SK-N-SH (cell line): ENCODE measurements at places on chromosomes 5 and 9. TPM values are rescaled to one million over a fixed set of nuclear protein-coding genes. Genes with fewer than 3 reads are reported as not detected.
A peak's percentile ranks its signal among the peaks of the same experiment; 100 is the strongest.

GRCh38 chr5:170641589-170642031 lies 137.8 kb downstream of the KCNIP1 start:
- DNase-seq: no peak
- no peak overlapping the region for H3K4me3 ChIP-seq
- no peaks in the 10 kb centered on the region; the same call in 1 of the 2 replicates for H3K4me1 ChIP-seq
- H3K36me3 ChIP-seq: no peaks in the 10 kb centered on the region

DNA sequence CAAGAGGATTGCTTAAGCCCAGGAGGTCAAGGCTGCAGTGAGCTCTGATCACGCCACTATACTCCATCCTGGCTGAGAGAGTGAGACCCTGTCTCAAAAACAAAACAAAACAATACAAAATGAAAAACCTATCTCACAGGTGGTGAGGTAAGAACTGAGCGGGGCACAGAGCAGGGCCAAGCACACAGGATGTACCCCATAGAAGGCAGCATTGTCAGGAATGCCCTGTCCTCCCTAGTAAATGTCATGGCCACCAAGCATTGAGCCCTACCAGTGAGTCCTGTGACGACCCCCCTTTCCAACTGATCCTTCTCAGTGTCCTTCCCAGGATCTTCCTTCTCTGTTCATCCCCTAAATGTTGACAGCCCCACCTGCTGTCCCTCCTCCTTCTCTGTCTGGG lies 44.6 kb upstream of the ALDH1B1 start:
- no peak overlapping the region for H3K4me3 ChIP-seq
- no peak for DNase-seq
- no peaks in the 10 kb centered on the region for H3K36me3 ChIP-seq
- H3K27me3 ChIP-seq: no peaks in the 10 kb centered on the region; the same call in 1 of the 2 replicates
- no peak overlapping the region for H3K27ac ChIP-seq

- no peak overlapping the region for H3K4me3 ChIP-seq
- peak overlapping the region; percentile 6; the same call in 1 of the 2 replicates for H3K27ac ChIP-seq
Measured at GRCh38 chr5:57863661-57864060, 381.1 kb upstream of the ACTBL2 start.

DNA sequence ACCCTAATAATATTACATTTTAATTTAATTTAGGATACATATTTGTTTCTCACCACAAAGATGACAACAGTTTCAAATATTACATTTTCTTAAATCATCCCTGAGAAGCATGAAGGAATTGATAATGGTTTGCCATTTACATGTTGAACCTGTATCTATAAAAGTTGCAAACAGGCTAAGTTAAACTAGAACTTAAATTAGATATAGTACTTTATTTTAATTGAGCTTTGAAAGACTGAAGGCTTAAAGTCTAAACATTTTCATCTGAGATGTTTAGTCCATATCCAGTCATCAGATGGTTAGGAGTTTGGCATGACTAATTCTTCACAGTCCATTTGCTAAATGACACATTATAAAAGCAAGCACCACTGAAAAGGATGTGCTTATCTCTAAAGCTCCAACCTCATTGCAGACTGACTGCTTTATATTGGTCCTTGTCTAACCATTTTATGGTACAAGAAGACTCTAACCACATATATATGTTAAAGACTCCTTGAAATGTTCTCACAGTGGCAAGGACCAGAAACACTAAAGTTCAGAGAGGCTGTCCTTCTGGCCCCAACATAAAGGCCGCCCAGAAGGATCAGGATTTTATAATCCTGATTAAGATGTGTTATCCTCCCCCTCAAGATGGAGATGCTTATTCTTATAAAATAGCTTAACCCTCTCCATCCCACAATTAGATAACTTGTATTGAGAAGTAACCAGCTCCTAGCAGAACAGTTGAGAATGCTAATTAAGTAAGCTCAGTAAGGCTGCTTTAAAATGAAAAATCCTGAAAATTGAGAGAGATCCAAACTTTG lies 25.8 kb downstream of the WNT8A start:
- H3K4me3 ChIP-seq: no peak overlapping the region
- no peaks in the 10 kb centered on the region for H3K4me1 ChIP-seq
- no peaks in the 10 kb centered on the region for H3K36me3 ChIP-seq
- no peaks in the 10 kb centered on the region for H3K27me3 ChIP-seq

- no peaks in the 10 kb centered on the region for H3K4me1 ChIP-seq
- no peak overlapping the region for H3K27ac ChIP-seq
- no peaks in the 10 kb centered on the region for H3K27me3 ChIP-seq
- no peaks in the 10 kb centered on the region for H3K36me3 ChIP-seq
- DNase-seq: peak; percentile 71
Measured at GRCh38 chr5:172093965-172094364, 87.5 kb upstream of the FBXW11 start.

- DNase-seq: no peak
- H3K4me3 ChIP-seq: no peak overlapping the region
- H3K36me3 ChIP-seq: no peaks in the 10 kb centered on the region
Measured at GRCh38 chr5:180324601-180324950, 28.6 kb downstream of the GFPT2 start.

- no peaks in the 10 kb centered on the region for H3K4me1 ChIP-seq
- H3K4me3 ChIP-seq: peak overlapping the region; percentile 22; the same call in 1 of the 2 replicates
- no peak overlapping the region for H3K27ac ChIP-seq
- no peak for DNase-seq
- no peaks in the 10 kb centered on the region for H3K27me3 ChIP-seq
Measured at GRCh38 chr9:87147839-87148238, 200.5 kb upstream of the GAS1 start.

- no peaks in the 10 kb centered on the region for H3K4me1 ChIP-seq
- no peaks in the 10 kb centered on the region for H3K36me3 ChIP-seq
- no peaks in the 10 kb centered on the region for H3K27me3 ChIP-seq
- H3K27ac ChIP-seq: no peak overlapping the region
- DNase-seq: peak; percentile 14
Measured at GRCh38 chr5:159010661-159011442, 88.9 kb downstream of the EBF1 start.

- H3K4me3 ChIP-seq: no peak overlapping the region
- H3K4me1 ChIP-seq: no peaks in the 10 kb centered on the region
- H3K36me3 ChIP-seq: peaks cover 32% of the 10 kb centered on the region; the same call in 1 of the 2 replicates
- H3K27ac ChIP-seq: peak overlapping the region; percentile 89
Measured at GRCh38 chr9:131624636-131625507, 79.5 kb downstream of the PRRT1B start.

DNA sequence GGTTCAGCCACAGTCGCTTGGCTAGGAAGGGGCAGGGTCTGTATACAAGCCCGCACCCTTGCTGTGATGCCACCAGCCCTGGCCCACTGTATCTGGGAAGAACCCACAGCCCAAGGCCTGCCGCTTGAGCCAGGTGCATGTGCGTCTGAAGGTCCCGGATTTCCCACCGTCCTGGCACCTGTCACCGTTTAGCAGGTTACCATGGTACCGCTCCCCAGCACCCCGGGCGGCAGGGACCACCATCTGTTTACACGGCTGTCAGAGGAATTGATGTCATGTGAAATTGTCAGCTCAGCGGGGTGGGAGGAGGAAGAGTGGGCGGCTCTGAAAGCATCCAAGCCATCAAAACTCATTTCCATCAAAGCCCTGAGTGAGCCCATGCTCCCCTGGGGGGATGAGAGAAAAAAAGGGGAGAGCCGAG lies 92.7 kb downstream of the HRH2 start:
- H3K4me3 ChIP-seq: no peak overlapping the region
- no peaks in the 10 kb centered on the region for H3K36me3 ChIP-seq
- no peaks in the 10 kb centered on the region for H3K4me1 ChIP-seq
- peak; percentile 54 for DNase-seq
- H3K27ac ChIP-seq: no peak overlapping the region

DNA sequence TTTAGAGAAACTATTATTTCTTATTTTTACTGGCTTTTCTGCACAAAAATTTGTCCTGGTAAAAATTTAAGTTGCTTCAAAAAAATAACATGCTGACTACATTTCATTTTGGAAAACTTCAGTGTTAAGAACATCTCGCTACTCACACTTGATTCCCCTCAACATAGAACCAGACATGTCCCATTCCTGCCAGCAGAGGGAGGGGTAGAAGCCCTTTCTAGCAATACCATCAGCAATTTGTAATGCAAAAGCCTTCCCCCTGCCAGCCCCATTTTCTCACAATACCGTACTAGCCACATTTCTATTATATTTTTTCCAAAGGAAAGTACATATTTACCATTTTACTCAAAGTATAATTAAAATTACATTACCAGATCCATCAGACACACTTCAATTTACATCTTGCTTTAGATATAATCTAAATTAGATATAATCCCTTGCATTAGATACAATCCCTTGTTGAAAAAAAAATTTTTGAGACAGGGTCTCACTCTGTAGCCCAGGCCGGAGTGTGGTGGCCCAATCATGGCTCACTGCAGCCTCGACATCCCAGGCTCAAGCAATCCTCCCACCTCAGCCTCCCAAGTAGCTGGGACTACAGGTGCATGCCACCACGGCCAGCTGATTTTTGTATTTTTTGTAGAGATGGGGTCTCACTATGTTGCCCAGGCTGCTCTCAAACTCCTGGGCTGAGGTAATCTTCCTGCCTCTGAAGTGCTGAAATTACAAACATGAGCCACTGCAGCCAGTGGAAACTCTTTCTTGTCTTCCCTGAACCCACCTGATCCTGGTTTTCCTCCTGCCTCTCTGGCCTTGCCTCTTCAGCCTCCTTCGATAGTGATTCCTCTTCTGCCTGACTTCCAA lies 39.6 kb upstream of the IDNK start:
- no peaks in the 10 kb centered on the region for H3K36me3 ChIP-seq
- DNase-seq: peak; percentile 64
- no peaks in the 10 kb centered on the region for H3K27me3 ChIP-seq
- H3K27ac ChIP-seq: no peak overlapping the region

- H3K4me1 ChIP-seq: peaks cover 33% of the 10 kb centered on the region
- H3K36me3 ChIP-seq: no peaks in the 10 kb centered on the region
- H3K27me3 ChIP-seq: no peaks in the 10 kb centered on the region
- H3K27ac ChIP-seq: peak overlapping the region; percentile 34; the same call in 1 of the 2 replicates
- H3K4me3 ChIP-seq: no peak overlapping the region
- DNase-seq: no peak
Measured at GRCh38 chr9:114908805-114909448, 21.5 kb downstream of the TNFSF8 start.

ZNF462 gene
- polyA plus RNA-seq: 5.2 and 5.5 TPM in 2 replicates

FGF18 gene
- 0.67 and 0.89 TPM in 2 replicates for polyA plus RNA-seq

PCDHA9 gene
- polyA plus RNA-seq: 0.02 TPM in 2 replicates

IFNA21 gene
- polyA plus RNA-seq: not detected in 2 replicates

KCNV2 gene
- polyA plus RNA-seq: not detected in 2 replicates

TAF9 gene
- 106 and 138 TPM in 2 replicates for polyA plus RNA-seq

C9 gene
- polyA plus RNA-seq: not detected in 2 replicates

RNF180 gene
- 0.02 and 0.05 TPM in 2 replicates for polyA plus RNA-seq

CER1 gene
- not detected in 2 replicates for polyA plus RNA-seq

MIER3 gene
- polyA plus RNA-seq: 3.8 and 5.9 TPM in 2 replicates

PCDH12 gene
- polyA plus RNA-seq: 0.02 and 0.08 TPM in 2 replicates
